SW 1271 (cell line): ENCODE measurements at places on chromosomes 16 and 17.

- DNase-seq = no peak
Observed at GRCh38 chr17:62705156-62705777, 77.8 kb downstream of the MRC2 start.

DNA sequence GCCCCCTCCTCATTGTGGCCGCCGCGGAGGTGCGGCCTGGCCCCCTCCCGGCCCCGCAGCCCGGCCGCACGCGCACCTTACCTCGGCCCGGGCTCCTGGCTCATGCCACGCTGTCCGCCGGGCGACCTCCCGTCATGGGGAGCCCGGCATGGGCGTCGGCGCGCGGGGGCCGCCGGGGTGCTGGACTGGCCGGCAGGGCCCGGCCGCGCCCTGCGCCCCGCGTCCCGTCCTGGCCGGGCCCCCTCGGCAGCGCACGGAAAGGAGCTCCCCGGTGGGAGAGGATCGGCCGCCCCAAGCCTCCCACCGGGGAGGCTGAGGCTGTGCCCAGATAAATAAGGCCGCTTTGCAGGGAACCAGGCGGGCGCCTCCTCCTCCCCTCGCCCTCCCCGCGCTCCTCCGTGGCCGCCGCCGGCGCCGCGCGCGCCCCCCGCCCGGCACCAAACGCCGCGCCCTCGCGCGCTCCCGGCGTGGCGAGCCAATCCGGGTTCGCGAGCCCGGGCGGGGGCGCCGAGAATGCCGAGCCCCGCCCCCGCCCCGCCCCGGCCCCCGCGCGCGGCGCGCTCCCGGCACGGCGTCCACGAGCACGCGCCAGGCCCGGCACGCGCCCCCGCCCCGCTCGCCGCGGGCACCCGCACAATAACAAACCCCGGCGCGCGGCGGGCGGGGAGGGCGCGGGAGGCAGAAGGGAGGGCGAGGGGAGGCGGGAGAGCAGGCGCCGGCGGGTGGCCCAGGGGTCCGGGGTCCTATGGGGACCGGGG, at the start of gene FBXL16:
Gene FBXL16, minus strand, starts transcription at position 371 of the 758 bp plus-strand sequence. CDS start 8,396 bp downstream, outside the sequence.
- no peak for DNase-seq

GRCh38 chr16:57091975-57092785, at the start of gene CPNE2:
Gene CPNE2, plus strand, starts transcription at chr16:57092583. Its CDS starts 18,160 bp downstream, at chr16:57110743.
- peak; percentile 21 for DNase-seq

DNA sequence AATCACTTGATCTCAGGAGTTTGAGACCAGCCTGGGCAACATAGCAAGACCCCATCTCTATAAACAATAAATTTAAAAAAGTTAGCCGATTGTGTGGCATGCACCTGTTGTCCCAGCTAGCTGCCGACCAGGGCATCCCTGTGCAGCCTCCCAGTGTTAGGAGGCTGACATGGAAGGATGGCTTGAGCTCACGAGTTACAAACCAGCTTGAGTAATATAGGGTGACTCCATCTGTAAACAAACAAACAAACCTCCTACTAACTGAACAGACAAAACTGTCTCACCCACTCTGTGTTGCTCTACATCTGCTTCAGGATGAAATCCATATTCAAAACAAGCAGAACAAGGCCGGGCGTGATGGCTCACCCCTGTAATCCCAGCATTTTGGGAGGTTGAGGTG, 6.9 kb upstream of the PRSS27 start:
- DNase-seq = no peak

- DNase-seq = no peak
Observed at GRCh38 chr16:83996481-83997252, 28.6 kb downstream of the NECAB2 start.

- no peak for DNase-seq
Observed at GRCh38 chr17:80519091-80519781, 25.4 kb upstream of the RPTOR start.

DNA sequence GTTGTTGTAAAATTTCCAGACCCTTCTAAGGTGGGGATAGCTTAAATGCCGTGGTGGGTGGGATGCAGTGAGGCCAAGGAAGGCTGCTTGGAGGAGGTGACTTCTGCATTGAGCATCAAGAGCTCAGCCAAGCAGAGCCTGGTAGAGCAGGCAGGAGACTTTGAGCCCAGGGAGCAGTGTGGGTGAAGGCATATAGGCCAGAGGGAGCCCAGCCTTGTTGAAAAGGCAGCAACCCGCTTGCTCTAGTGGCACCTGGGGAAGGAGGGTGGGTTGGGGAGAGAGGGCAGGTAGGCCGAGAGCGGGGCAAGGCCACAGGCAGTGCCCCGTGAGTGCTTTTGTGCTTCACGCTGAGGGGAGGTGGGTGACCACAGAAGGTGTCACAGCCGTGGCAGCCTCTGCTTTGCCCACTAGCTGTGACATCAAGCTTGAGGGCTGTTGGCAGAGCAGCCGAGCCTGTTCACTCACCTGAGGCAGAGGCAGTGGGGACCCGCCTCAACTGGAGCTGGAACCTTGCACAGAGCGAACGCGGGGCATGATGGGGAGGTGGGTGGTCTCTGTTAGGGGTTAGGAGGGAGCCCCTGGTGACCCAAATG, 56.1 kb downstream of the IRF8 start:
- no peak for DNase-seq

DNA sequence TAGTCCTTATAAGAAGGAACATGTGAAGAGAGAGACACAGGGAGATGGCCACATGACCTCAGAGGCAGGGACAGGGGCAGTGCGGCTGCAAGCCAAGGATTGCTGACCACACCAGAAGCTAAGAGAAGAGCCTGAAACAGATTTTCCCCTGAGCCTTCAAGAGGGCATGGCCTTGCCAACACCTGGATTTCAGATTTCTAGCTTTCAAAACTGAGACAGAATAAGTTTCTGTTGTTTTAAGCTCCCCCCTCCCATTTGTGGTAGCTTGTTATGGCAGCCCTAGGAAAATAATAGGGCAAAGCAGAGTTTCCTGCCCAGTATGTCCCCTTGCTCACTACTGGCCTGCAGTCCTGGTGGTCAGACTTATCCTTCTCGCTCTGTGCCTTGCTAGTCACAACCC, 204.5 kb downstream of the CCDC182 start:
- DNase-seq = no peak

GRCh38 chr17:3962217-3962964, 1.8 kb downstream of the ATP2A3 start:
- DNase-seq = no peak

- DNase-seq = peak; percentile 4
Observed at GRCh38 chr16:11977376-11978041, 975 bp downstream of the SNX29 start.

DNA sequence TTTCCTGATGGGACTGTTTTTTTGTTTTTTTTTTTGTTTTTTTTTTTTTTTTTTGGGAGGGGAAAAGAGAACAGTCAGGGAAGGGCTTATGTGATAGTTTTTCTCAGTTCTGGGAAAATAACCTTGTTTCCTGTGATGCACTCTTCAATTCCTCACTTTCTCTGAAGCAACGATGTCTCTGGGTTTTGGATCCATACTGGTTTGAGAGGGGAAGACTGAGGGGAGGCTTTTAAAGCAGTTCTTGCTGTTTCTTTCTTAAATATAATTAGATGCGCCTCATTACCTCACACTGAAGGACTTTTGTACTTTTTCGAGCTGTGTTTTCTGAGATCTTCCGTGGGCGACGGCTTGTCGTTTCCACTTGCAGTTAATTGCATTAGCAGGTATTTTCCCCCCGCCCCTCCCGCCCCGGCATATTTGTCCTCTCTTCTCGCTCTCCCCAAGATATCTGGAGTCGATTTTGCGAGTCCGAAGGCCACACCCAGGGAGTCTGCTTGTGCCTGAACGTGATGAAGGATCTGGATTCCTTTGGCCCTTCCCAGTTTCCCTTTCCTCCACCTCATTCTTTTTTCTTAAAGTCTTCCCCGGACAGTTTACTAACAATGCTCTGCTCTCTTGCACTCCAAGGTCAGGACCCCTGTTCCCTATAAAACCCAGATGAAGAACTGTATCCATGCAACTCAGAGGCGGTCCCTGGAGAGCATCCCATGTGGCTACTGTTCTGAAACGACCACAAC, 125.2 kb upstream of the ZFHX3 start:
- no peak for DNase-seq

- DNase-seq = no peak
Observed at GRCh38 chr17:67982034-67982640, 14.1 kb downstream of the C17orf58 start.

DNA sequence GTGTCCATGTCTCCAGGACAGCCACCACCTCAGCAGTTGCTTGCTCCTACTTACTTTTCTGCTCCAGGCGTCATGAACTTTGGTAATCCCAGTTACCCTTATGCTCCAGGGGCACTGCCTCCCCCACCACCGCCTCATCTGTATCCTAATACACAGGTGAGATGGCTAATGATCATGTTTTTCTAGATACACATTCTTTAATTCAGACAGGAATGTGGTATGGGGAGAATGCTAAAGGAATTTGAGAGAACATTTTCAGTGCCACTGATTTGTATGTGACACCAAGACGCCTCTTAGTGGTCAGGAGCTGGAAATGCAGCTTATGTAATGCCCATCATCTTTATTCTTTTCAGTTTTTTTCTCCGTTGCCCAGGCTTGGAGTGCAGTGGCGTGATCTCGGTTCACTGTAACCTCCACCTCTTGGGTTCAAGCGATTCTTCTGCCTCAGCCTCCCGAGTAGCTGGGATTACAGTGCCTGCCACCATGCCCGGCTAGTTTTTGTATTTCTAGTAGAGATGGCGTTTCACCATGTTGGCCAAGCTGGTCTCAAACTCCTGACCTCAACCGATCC, 8.9 kb upstream of the RAPGEFL1 start:
- DNase-seq = no peak

- DNase-seq = no peak
Observed at GRCh38 chr17:77209330-77209748, 68.6 kb downstream of the SEC14L1 start.

- DNase-seq = peak; percentile 84
Observed at GRCh38 chr17:82230609-82231311, 1.9 kb downstream of the SLC16A3 start.

GRCh38 chr17:80081596-80081995, 19.8 kb upstream of the GAA start:
- DNase-seq = no peak

GRCh38 chr16:27083861-27084261, 17.1 kb downstream of the C16orf82 start:
- DNase-seq = no peak

- DNase-seq = peak; percentile 11
Observed at GRCh38 chr17:29622337-29623282, at the start of gene CORO6. Gene CORO6, minus strand, starts transcription at chr17:29622912. Its CDS starts 1,491 bp downstream, at chr17:29621421.

- DNase-seq = no peak
Observed at GRCh38 chr17:11276486-11276885, 35.5 kb downstream of the SHISA6 start.

GRCh38 chr17:58303971-58304749, 23.4 kb upstream of the MPO start:
- no peak for DNase-seq

GRCh38 chr16:12723681-12724080, 80.0 kb downstream of the CPPED1 start:
- no peak for DNase-seq

DNA sequence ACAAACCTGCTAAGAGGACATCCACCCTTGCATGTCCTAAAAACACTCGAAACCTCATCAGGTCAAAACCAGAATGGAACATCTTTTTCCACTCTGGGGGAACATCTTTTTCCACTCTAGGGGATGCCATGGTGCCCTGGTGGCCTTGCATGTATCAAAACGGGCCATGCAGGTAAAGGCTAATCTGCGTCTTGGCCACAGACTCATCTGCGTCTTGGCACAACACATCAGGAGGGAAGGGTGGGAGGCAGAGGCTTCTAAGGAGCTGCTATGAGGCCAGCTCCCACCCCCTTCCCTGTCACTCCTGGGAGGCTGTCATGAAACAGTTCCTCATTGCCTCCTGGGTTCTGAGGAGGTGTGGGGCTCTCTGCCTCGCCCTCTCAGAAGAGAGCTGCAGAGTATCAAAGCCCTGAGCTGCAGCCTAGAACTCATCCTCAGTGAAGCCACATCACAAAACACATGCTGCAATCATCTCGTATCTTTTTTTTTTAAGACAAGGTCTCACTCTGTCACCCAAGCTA, 27.6 kb downstream of the PARN start:
- DNase-seq = no peak

DNA sequence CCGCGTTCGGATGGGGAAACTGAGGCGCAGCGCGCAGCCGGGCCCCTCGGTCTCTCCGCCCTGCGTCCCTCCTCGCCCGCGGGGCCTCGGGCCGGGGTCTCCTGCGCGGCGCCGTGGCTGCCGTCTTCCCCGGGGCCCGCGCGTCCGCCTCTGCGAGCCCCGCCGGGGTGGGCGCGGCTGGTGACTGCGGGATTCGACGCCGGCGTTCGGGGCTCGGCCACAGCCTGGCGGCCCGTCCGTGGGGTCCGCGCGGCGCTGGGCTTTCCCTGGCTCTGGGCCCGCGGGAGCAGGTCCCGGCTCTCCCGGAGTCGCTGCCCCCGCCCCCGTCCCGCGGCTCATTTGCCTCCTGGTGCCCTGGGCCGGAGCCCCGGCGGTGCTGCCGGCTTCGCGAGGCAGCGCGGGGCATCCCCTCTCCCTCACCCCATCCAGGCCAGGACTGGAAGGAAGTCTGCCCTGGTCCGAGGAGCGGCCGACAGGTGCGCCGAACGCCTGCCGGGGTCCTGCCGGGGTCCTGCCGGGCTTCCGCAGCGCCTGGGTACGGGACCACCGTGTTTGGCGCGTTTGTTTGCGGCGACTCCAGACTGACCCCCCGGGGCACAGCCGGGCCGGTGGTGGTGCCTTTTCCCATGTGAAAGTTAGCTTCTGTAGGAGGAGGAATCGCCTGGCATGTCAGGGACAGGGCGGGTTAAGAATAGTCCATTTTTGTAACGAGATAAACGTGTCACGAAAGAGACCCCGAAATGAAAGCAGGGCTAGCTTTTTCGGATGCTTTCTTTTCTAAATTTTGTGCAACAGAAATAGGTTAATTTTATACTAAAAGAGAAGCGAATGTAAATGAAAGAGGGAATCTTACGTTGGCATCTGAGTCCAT, 671 bp downstream of the CHMP6 start:
- no peak for DNase-seq

DNA sequence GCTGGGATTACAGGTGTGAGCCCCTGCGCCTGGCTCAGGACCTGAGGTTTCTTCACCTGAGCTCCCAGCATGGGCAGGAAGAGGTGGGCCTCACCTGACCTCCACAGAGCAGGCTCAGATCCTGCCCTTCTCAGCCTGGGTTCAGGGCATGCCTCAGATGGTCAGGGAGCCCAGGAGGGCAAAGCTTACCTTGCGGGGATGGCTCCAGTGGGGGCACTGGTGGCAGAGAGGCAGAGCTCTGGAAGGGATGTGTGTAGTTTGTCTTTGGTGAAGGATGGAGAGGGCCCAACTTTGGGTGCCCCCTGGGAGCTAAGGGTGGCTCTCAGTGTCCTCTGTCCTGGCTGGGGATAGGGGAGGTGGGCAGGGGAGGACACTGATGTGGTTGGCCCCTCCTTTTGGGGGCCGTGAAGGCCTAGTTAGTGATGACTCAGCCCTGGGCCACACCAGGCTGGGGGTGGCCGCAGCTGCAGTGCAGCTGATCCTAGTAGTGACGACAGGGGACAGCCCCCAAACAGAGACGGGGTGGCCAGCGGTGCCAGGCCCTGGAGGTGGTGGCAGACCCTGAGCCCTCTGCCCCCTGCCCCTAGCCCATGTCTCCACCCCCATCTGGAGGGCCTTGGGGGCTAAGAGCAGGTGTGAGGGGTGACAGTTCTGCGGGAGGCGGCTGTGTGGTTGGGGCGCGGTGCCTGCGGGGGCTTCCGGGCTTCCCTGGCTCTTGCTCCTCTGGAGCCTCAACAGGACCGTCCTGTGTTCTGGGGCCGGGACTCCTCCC, 5.8 kb downstream of the NHERF2 start:
- no peak for DNase-seq

- no peak for DNase-seq
Observed at GRCh38 chr17:30292286-30292858, 628 bp upstream of the BLMH start.

GRCh38 chr17:41406205-41406604, 8.8 kb upstream of the KRT31 start:
- no peak for DNase-seq
